ENCODE measurements at places on chromosomes 16 and 17.

GRCh38 chr17:6402258-6402657, 32.7 kb downstream of the AIPL1 start:
- no peak for DNase-seq

- no peak for DNase-seq
Measured at GRCh38 chr17:60615840-60616239, 15.8 kb downstream of the PPM1D start.

- no peak for DNase-seq
Measured at GRCh38 chr16:89912627-89913026, 6.0 kb upstream of the MC1R start.

DNA sequence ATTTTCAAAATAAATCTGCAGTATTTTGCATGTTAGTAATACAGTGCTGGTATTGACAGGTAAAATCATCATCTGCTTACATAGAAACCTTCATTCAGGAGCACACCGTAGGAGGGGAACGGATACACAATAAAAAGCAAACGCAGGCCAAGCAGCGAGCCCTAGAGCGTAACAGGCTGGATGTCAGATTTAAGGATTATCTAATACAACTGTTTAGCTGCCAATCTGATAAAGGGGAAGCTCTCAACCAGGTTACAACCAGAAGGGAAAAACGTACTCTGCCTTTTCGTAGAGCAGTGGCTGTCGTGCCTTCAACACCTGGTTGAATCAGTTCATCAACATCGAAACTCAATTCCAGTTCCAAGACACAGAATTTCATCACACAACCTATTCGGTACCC, 16.4 kb upstream of the CUEDC1 start:
- DNase-seq, result no peak

DNA sequence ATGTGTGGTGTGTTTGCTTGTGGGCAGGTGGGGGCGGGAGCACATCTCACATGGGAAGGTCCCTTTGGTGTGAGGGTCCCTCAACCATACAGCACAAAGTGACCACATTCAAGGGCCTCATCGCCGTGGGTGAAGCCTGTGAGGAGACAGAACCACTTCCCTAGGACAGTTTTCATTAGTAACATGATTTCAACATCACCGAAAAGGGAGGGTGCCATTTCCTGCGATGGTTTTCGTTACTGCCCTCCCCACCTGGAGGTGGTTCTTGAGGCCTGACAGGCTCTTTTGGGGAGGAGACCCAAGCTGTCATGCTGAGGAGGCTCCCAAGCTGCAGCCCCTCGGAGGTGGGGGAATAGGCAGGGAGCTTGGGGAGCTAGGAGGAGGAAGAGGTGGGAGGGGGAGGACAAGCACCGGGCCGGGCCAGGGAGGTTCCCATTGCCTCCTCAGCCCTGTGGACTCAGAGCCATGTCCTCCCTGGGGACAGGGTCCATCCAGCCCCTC, 9.5 kb downstream of the CD300LB start:
- DNase-seq, result no peak

DNA sequence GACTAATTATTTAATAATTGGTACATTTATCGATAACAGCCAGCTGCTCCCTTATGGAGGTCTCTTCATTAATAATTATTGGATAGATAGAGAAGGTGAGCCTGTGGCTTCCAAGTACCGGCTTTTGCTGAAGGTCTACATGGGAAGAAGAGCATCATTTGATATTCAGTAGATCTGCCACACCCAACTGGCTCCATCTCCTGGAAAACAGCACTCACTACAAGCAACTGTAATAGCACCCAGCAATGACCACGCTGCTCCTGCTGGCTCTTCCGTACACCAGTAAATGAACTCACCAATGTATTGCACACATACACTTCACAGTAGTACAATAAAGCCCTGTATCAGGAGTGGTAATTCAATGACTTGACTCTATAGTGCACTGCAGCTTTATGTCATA, 19.5 kb downstream of the MARVELD3 start:
- DNase-seq, result no peak

- DNase-seq, result no peak
Measured at GRCh38 chr17:64155129-64155528, 25.2 kb upstream of the ERN1 start.

All from activated T-helper 1 cell treated with anti-CD3 and anti-CD28 coated beads, Interleukin-2, amount 50 U/mL, for 16 hours (primary cell).